ENCODE measurements at places on chromosomes 12 and 14.

- no peak for DNase-seq
Observed at GRCh38 chr12:98345308-98345876, 170.0 kb upstream of the TMPO start.

GRCh38 chr12:110253176-110253575 lies 27.9 kb upstream of the ATP2A2 start:
- DNase-seq, result no peak

DNA sequence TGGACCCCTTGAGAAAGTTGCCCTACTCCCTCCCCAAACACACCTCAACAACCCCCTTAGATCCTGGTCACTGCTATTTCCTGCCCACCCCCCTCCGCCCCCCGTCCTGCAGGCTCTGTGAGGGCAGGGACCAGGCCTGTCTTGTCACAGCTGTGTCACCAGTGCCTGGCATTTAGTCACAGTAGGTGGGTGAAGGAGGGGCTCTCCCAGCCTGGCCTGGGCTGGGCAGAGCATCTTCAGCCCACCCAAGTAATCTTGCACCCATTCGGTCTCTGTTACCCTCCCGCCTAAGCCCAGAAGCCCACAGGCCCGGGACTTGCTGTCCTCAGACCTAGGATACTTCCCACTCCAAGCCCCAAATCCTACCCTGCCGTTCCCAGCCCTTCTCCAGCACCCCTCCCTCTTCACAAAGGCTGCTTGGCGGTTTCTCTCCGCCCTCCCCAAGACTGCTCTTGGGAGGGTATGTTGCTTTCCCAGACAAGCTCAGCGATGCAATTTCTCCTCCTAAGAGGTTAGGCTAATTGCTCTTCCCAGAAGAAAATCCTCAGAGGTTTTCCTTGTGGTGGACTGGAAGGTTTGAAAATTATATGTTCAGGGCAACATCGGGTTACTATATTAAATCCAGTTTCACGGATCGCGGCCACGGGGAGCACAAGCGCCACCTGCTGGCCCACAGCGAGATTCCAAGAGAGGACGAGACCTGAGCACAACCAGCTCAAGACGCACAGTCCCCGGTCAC lies 50.8 kb upstream of the ZFP36L1 start:
- DNase-seq, result peak; percentile 55

DNA sequence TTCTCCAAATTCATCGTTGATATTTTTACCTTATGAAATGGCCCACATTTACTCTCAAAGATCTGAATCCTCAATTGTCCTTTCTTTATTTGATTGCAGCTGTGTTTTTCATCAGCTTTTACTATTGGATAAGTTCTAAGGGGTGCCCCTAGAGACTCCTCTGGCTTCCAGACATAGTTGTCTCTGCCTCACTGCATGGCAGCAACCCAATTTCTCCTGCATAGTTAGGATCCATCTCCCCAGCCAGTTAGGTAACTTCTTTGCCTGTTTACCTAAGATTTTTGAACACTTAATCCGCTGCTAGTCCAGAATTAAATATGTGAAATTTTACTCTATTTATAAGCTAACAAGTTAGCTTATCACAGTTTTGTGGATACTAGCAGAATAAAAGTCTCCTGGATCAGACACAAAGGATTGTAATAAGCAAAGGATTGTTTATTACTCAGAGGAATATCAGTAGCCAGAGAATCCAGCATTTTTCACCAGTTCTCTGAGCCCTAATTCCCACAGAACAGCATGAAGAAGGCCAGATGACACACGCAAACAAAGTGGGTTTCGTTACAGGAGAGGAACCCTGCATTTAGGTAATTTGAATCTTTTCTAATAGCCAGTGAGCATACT lies 101.1 kb downstream of the BBS10 start:
- no peak for DNase-seq

DNA sequence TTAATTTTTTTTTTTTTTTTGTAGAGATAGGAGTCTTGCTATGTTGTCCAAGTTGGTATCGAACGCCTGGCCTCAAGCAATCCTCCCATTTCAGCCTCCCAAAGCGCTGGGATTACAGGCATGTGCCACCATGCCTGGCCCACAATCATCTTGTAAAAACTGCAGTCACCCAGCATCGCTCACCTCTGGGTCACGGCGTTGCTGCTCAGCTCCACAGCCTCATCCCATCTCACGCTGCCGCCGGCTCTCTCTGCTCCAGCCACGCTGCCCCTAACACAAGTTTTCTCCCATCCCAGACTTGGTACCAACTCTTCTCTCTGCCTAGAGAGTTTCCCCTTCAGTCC lies 69.2 kb downstream of the MAP1LC3B2 start:
- DNase-seq, result no peak

DNA sequence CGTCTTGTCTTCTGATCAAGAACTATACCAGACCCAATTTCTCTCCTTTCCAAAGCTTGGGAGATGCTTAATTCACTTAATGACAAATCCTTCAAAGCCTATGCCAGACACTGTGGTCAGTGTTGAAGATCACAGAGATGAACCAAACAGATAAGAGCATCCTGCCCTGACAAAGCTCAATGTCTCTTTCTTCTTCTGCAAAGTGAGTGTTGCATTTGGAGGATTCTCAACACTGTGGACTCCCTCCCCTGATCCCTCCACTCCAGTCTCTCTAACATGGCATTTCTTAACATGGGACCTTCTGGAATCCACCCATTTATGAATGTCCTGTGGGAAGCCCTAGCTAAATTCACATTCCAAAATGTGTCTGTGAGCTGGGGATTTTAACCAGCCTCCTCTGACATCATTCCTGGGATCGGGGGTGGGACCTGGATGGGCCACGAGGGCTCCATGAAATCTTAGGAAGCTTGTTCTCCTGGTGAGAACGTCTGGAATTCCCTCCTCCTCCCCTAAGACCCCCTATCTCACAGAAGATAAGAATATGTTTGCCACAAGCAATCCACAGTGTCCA lies 20.3 kb downstream of the SYNE3 start:
- DNase-seq, result no peak

GRCh38 chr12:89994911-89995310 lies 286.3 kb upstream of the ATP2B1 start:
- no peak for DNase-seq

- DNase-seq, result no peak
Observed at GRCh38 chr14:56313789-56314188, 195.6 kb downstream of the PELI2 start.

DNA sequence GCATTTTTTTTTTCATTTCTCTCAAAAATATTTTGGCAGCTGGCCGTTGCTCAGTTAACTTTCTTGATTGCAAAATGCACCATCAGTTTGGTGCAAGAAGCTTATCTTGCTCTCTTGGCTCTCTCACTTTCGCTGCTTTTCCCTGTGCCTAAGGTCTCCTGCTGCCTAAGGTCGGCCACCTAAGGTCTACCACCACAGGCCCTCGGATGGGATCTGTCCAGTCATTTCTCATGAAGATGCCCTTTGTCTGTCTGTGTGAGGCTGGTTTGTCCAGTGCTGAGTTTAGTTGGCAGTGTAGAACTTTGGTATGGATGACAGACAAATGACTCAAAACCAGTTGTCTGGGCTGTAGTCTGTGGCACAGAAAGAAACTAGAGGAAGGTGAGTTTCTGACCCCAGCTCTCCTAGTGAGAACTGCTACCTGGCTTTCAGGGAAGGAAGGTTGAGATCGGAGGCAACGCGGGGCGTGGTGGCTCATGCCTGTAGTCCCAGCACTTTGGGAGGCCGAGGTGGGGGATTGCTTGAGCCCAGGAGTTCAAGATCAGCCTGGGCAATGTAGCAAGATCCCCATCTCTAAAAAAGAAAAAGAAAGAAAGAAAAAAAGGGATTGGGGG lies 2.6 kb downstream of the MLXIP start:
- no peak for DNase-seq

DNA sequence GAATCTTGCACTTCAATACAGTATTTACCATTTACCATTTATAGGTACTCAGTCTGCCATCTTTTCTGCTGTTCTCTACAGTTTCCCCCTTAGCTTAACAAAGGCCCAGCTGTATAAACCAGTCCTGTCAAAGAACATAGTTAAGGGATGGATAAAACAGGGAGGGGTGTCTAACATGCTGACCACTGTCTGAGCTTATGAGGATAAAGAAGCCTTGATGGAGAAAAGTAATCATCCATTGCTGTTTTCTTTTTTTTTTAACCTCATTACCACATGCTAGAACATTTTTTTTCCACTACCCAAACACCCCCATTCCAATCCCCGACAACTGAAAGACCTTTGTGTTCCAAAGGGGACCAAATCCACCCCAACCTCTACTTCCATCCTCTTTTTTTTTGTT lies 39.9 kb downstream of the SOX5 start:
- DNase-seq, result no peak

DNA sequence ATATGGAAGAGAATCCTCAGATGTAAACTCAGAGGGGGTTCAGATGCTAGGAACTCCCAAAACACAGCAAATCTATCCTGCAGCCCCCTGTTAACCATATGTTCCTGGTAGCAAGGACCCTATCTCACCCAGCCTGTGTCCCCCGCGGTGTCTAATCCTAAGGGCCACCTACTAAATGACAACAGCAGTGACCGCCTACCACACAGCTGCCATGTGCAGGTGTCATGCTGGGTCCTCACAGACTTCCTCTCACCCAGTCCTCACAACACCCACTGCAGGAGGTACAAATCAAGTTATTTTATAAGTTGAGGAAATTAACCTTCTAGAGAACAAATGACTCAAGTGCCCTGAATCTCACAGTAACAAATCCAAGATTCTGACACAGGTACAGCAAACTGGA lies 73.9 kb downstream of the ITPK1 start:
- no peak for DNase-seq
